ENCODE measurements at places on chromosomes 1 and 21.

DNA sequence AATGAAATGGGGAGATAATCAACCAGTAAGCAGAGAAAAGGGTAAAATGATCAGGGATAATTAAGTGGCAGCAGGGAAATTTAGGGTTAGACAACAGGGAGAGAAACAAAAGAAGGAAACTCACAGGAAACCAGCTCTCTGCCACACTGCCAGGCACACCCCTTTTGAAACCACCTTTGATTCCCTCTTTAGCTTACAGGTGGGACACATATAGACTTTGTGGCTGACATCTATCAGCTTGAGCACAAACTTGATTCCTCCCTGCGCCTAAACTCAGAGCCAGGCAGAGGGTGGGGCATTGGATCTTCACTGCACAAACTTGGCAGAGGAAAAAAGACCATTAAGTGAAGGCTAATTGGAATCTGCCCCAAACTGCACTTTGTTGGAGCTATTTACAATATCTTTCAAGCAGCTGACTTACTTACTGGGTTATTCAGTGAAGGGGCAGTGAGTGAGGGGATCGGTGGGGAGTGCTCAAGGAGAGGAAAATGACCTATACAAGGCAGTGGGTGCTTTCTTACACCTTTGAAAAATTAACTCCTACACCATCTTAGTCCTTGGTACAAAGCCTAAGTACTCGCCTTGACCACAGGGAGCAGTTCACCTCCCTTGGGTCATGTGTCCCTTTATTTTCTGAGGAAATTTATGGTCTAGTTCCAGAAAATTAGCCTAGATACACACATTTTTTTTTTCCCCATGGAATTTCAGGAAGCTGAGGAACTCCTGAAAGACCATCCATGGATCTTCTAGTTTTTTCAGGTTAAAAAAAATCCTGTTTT is 60.2 kb downstream of the PBX1 start:
- DNase-seq, result no peak

DNA sequence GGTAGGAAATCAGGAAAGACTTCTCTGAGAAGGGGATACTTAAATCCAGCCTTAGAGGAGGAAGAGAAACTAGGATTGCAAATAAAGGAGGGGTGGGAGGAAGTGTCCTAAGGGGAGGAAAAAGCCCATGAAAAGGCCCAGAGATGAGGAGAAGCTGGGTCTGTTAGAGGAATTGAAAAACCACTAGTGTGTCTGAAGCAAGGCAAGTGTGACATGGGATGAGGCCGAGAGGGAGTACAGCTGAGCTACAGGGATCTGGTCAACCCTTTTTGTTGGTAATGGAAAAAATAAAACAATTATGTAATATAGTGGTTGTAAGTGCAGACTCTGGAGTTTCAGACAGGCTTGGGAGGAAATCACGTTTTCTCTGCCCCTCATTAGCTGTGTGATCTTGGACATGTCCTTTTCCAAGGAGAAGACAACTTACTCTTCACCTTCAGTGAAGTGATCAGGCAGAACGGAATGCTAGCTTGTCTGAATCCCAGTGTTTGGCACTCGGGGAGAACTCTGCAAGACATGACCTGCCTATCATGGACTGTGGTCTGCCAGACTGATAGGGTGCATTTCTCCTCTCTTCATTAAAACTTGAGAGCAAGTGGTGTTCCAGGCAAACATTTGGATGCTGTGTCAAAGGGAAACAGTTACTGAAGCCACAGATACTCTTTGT is 7.4 kb upstream of the S100A10 start:
- DNase-seq, result no peak

DNA sequence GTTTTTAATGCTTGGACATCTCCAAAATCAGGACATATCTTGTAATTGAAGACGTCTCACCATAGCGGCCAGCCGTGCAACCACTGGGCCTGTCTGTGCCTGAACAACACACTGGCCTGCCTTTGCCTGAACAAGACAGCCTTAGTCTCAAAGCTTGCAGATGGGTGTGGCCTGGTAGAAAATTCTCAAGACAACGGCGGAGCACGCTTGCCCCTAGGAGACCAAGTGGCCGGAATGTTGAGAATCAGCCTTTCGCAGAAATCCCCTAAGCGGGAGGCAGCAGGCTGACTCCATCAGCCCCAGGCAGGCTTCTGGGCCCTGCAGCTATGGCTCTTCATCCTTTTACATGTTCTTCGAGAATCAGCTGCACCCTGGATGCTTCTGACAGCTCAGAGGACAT is 98.0 kb upstream of the C1orf174 start:
- no peak for DNase-seq

- no peak for DNase-seq
Observed at GRCh38 chr1:166813508-166814223, 25.6 kb upstream of the POGK start.

- DNase-seq, result no peak
Observed at GRCh38 chr1:51216631-51217030, 19.4 kb upstream of the RNF11 start.

DNA sequence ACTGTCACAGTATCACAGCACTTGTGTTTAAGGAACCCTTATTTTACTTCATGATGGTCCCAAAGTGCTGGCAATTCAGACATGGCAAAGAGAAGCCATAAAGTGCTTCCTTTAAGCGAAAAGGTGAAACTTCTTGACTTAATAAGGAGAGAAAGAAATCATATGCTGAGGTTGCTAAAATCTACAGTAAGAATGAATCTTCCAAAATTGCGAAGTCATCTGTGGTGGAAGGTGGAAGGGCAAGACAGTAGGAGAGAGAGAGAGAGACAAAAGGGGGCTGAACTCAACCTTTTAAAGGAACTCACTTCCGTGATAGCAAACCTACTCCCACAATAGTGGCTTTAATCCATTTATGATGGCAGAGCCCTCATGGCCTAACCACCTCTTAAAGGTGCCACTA is 19.3 kb upstream of the AADACL3 start:
- no peak for DNase-seq

DNA sequence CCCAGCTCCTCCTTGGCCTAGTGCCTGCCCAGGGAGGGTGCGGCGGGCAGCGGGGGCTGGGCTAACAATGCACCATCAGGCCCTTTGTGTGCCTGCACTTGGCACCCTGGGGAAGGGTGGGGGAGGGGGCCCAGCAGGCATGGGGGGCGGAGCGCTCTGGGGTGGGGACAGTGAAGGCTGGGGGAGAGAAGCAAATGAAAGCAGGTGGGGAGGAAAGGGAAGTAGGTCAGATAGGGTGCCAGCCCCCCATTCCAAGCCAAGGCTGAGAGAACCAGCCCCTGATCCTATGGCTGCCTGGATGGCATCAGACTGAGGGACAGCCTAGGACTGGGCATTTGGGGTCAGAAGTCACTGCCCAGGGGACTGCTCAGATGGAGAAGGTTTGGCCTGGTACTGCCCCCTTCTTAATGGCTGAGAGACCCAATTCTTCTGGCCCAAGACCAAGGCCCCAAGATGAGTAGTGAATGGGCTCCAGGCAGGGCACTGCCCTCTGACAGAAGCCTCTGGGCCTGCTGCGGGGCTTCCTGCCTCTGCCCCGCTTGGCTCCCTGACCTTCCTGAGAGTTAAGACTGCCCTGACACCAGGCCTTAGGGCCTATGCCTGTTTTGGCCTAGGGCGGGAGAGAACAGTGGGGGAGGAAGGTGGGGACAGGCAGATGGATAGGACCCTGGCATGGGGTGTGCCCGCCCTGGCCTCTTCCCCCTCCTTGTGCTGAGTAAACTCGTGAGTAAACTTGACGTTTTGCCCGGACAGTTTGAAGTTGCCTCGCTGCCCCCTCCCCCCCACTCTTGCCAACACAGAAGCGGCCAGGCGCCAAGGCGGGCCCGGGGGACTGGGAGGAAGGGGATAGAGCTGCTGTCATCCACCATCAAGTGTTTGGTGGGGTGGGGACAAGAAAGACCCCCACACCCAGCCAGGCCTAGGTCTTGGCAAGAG is 2.7 kb downstream of the ZBTB7B start:
- no peak for DNase-seq

GRCh38 chr21:44940116-44940631 is 345 bp downstream of the SLX9 start:
- DNase-seq, result no peak

GRCh38 chr1:238409191-238409850 is 518.6 kb upstream of the ZP4 start:
- no peak for DNase-seq

DNA sequence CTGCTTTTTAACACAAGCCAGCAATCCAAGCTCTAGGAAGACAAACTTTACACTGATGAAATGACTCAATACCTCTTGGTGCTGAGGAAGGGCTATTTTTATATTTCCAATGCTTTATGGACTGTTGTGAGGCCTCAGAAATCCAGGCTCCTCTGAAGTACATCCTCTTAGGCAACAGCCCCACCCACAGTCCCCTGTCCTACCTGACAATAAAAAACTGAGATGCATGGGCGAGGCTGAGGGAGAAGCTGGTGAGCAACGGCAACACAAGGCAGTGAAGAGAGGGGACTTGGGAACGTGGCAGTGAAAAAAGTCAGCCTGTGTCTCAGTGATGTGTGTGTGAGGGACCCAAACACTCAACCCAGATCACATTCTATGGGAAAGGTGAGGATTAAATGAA is 10.1 kb upstream of the CPT2 start:
- no peak for DNase-seq

GRCh38 chr1:110235834-110236682 is 25.9 kb downstream of the KCNC4 start:
- no peak for DNase-seq

- DNase-seq, result no peak
Observed at GRCh38 chr1:117401761-117402160, 34.5 kb downstream of the MAN1A2 start.

GRCh38 chr1:45008516-45008915 is 2.6 kb downstream of the HECTD3 start:
- no peak for DNase-seq

Measured in stimulated activated CD4-positive, alpha-beta T cell treated with anti-CD3 and anti-CD28 coated beads, Interleukin-15, amount 100 ng/mL, for 1 hour (primary cell).